ENCODE measurements at places on chromosomes 6 and 20. TPM values are rescaled to one million over a fixed set of nuclear protein-coding genes. Genes with fewer than 3 reads are reported as not detected.

- no peak for DNase-seq
Measured at GRCh38 chr6:10180138-10181074, 234.5 kb downstream of the TFAP2A start.

- DNase-seq: no peak
Measured at GRCh38 chr6:166489301-166490155, 97.0 kb downstream of the RAMACL start.

GRCh38 chr20:31875671-31876070 lies 5.2 kb downstream of the TTLL9 start:
- DNase-seq: no peak

DNA sequence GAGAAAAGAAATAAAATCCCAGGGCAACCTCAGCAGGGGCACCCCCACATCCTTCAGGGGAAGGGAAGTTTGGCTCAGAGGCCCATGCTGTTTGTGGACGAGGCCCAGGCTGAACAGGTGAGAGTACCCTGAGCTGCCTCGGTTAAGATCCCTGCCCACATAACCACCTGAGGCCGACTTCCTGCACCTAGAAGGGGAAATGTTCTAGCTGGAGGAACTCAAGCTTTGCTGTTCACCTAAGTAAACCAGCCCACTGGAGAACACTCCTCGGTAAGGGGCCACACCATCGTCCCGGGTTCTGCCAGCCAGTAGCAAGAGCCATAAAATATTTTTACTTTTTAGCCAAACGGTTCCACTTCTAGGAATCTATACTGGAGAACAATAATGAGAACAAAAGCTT lies 88.2 kb downstream of the SLC23A2 start:
- DNase-seq: no peak

The LY6G6F gene
- polyA plus RNA-seq: not detected

DNA sequence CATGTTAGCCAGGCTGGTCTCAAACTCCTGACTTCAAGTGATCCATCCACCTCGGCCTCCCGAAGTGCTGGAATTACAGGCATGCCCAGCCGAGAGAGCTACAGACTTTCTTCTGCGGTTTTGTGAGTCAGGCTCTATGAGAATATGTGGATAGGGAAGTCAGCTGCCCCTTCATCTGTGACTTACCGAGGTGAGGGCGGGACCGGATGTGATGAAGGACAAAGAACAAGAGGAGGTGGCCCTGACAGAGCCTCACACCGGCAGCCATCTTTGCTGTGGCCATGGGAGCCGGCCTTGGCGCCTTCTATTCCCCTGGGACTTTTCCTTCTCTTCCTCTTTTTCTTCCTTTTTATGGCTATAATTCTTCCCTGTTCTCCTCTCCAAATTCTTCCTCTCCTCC lies 67.0 kb downstream of the IYD start:
- DNase-seq: no peak

The C6orf15 gene
- polyA plus RNA-seq: not detected
